ENCODE measurements at places on chromosomes 16 and 17.

GRCh38 chr17:11554042-11554441, 44.2 kb upstream of the DNAH9 start:
- no peak for DNase-seq

DNA sequence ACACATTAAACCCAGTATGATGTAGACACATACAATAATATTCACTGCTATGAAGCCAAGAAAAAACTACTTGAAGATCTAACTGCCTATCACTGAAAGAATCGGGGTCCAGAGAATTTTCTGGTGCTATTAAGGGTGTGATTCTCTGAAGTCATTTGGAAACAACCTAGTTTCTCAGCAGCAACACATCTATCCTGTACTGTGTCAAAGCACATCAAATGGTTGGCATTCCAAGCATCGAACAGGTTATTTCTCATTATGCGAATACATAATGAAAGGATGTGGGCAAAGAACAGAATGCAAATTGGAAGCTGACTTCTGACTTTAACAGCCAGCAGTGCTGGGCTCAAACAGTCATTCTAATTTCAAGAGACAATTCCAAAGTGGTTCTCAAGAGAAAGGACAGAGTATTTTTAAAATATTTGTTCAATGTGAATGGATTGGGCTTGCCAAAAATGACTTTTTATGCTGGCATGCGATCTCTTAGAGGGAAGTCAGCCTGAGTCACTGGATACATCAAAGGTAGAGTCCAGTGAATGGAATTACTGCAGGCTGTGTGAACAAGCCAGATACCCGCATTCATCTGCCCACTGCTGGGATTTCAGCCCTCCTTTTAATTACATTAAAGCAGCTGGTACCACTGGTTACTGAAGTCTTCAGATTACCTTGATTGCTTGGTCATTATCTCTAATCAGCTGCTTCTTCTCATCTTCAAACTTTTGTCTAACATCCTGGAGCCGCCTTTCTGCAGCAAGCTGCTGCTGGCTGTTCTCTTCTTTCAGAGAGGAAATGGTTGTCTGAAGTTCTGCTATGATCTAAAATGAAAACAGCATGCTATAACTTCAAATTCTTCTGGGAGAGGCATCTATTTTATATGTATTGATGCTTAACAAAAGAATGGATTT, 181.2 kb upstream of the AXIN2 start:
- DNase-seq, result no peak

DNA sequence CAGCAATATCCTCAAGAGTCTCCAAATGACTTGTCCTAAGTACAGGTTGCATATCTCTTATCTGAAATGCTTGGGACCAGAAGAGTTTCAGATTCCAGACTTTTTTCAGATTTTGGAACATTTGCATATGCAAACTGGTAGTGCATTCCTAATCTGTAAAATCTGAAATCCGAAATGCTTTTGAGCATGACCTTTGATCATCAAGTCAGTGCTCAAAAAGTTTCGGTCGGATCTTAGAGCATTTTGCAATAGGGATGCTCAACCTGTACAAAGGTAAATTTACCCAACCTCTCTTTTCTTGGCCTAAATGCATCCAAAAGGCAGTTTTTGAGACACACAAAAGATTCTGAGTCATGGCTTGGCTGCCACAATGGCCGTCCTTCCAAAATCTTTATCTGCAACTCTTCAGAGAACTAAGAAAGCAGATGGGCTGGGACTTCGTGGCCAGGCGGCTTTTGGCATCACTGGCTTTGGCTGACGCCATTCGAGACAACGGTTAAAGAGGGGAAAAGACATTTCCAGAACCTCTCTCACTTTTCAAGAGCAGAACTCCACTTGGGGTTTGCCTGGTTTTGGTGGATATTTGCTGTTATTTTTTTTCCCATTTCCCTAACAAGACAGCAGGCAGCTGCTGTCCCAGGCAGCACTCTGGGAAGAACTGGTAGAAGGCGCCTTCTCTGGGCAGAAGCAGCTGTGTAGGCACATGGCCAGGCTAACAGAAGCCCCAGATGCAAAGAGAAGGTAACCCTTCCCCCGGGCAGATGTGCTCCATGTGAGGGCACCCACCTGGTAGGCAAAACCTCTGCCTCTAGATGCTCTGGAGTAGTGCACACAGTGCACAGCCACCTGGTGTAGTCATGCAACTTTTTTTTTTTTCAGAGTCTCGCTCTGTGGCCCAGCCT, 8.9 kb downstream of the CPPED1 start:
- DNase-seq, result no peak

DNA sequence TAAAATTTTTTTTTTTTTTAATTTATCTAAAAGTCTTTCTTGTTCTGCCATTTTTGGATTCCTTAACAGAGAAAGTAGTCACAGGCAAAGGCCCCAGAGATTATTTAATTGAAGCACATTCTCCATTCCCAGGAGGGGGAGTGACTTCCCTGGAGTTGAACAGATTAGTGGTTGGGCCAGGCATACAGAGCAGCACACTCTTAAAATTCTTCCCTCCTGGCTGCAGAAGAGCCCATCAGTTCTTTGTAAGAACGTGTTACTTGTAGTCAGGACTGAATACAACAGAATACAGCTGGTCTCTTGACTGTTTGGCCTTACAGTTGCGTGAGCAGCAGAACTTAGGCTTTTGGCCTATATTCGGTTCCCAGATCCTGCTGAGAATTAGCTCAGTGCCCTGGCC, 1.8 kb downstream of the ALKBH5 start:
- no peak for DNase-seq

DNA sequence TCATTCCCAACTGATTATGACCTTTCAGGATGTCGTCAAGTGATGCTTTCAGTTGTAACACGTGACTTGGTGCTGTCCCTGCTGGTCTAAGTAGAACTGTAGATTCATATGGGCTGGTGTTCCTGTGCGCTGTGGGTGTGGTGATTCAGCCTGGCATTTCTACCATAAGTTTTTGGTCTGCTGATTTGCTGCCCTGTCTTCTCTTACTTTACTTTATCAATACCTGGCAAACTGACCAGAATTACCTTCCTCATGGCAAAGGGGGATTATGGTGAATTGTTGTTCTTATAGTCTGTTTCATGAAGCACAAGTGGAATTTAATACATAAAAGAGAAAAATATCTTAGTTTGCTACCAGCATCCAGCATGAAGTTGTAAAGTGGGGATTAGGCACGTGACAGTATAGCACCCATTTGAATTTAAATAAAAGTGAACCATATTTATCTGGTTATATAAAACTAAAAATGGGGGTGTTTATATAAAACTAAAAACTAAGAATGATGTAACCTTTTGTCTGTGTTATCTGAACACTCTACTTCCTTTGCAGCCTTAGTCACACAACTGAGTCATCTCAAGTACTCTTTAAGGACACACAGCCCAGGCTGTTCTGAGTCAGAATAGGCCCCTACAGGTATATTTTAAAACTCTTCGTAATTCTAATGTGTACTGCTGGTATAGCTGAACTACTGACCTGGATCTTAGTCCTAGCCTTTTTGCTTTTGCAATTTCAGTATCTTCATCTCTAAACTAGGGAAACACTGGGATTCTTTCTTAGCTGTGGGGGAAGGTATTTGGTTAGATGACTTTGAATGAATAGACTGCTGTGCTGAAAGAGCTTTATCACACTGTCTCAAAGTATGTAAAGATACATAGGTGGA, 28.3 kb downstream of the TTC19 start:
- DNase-seq, result peak; percentile 66

- no peak for DNase-seq
Observed at GRCh38 chr16:9534759-9535158, 443.3 kb downstream of the HAPSTR1 start.

DNA sequence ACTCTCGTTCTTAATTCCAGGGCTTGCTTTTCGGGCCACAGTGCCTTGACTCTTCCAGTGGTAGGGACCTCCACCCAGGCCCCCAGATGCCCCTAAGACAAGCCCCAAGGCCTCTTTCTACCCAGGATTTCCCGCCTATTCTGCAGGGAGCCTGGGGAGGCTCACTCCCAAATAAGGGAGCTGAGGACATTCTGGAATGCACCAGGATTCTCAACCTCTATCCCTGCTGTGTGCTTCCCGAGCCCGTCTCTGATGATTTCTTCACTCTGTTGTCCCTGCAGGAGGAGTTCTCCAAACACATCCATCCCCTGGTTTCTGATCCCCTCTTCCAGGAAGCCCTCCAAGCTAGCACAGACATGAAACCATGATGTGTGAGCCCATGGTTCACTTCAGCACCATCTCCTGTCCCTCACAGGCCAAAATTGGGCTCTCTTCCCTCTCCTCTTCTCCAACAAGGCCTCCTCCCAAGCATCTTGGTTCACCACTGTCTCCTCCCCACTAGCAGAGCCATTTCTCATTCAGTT, 255.9 kb downstream of the KATNIP start:
- DNase-seq, result no peak

GRCh38 chr17:2716649-2717048, 5.1 kb upstream of the CLUH start:
- no peak for DNase-seq

- no peak for DNase-seq
Observed at GRCh38 chr17:61970030-61970429, 42.2 kb upstream of the INTS2 start.

DNA sequence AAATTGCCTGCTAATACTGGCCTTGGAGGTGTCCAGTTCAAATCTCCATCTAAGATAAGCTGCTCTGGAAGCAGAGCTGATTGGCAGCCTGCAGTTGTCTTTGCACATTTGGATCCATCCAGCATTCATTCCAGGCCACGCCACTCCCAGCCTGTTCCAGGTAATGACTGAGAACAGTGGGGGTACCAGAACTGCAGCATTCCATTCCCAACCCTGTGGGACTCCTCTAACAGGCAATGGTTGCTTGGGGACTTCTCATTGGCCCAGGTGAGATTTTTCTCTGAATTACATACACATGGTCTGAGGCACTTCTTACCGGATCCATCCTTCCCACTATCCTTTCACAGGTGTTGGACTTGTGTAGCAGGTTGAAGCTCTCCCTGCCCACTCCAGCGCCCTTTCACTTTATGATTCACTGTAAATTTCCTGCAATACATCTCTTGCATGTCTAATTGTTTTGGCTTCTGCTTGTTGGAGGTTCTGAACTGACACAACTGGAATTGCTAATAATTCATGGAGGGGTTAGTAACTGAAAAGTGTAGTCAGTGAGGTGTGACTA, 206.1 kb upstream of the ZFHX3 start:
- DNase-seq, result no peak

- no peak for DNase-seq
Observed at GRCh38 chr16:70804734-70805169, 3.8 kb upstream of the VAC14 start.

DNA sequence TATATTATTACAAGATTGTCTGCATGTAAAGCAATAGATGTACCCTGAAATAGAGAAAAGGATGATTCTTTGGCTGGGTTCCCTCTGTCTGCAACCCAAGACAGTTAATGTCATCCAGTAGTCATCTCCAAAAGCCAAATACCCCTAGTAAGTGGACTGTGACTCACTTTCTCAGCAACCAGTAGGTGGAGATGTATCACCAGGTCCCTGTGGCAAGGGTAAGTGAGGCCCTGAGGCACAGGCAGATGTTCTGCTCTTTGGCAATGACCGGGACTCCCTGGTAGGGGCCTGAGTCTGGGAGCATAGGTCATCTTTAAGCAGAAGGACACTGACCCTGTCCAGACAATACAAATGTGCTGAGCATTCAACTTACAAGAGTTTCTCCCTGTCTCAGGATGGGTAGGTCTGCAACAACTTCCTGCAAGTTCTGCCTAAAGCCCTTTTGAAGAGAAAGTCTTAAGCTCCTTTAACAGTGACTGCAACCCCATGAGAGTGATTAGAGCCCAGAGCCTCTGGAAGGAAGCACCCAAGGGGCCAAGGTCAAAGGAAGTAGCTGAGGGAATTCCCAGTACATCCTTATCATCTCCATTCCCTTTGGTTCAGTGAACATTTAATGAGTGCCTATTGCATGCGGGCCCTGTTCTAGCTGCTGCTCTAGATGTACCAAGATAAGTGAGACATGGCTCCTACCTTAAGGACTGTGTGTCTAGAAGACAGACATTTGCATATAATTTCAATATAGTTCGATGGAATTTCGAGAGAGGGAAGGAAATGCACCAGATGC, 31.9 kb downstream of the PMP22 start:
- peak; percentile 32 for DNase-seq

- DNase-seq, result no peak
Observed at GRCh38 chr16:75216576-75216975, 2.2 kb upstream of the CTRB1 start.

DNA sequence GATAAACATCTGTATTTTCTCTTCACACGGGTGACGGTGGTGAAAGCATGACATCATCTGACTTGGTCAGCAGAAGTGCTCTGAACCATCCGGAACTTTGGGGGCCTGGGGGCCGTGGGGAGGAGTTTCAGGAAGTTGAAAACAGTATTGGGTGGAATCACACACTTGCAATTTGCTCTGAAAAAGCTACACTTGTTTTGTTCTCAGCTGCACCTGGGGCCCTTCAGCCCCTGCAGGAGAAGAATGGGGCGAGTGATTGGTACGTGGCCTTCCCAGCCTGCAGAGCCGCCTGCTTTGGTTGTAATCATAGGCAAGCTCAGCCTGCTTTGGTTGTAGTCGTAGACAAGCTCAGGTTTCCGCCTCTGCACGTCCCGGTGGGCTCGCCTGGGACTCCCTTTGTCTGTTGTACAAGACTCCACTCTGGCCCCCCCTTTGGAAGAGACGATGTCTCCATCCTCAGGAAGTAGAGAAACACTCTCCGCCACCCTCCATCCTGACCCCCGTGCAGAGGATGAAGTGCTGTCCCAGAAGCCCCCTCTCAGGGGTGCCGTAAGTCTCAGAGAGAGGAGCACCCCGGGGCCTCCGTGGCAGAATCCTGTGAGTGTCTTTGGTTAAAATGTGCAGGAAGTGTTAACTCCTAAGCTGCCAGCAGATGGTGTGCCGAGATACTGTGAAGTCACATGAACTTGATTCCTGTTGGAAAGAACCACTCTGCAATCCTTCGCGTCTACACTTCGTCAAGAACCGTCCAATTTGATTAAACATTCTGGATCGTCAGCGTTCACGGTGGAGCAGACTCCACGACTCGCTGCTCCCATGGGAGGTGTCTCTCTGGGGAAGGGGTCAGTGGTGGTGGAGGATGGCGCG, 5.4 kb downstream of the BANP start:
- no peak for DNase-seq
